AG09319 (cell line): ENCODE measurements at places on chromosomes 6 and 20.

DNA sequence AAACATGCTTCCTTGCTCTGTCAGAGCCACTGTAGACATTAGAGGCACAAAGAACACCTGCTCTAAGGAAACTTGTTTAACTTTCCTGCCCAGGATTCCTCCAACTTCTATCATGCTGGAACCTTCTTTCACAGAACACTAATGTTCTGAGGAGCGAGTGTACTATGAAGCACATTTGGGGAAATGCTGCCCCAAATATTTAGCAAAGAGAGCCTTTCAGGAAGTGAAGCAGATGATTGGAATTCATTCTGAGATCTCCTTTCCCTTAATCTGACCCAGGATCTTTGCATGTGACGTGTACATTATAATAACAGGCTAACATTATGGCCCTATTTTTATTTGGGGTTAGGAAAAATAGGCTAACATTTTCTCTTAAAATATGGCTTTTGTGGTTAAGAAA lies 21.0 kb upstream of the FYN start:
- DNase-seq = no peak

- DNase-seq = no peak
These were observed 131.6 kb downstream of the PHACTR3 start for GRCh38 chr20:59735917-59736316.

DNA sequence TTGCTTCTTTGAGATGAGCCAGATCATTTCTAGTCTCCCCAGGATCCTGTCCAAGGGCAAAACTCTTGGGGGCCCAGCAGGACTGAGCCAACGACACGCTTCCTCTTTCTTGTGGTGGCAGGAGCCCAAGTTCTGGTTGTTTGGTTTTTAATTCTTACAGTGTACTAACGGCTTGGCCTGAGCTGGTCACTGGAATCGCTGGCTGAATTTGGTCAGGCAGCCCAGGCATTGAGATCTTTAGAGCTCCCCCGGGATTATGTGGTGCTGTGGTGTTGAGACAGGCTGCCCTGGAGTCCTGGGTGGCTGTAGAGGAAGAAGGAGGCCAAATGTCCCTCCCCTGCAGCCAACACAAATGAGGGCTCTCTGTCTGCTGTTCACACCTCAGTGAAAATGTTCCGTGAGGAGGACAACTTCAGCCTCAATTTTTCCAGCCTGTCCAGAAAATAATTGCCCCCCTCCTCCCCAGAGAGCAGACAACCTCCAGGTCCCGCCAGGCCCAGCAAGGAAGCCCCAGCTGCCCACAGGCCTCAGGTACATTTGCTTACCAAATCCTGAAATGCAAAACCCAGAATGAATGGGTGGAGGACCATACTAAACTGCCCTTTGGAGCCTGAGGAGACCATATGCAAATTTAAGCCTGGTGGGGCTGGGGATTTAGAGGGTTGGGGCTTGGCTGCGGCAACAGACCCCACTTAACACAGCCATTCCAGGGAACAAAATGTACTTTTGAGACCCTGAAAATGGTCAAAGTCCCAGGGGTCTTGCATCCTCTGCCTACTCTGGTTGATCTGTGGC lies 23.6 kb downstream of the BNIP5 start:
- DNase-seq = no peak

- DNase-seq = no peak
These were observed 699.0 kb upstream of the CITED2 start for GRCh38 chr6:140073456-140073855.
